Aorta (tissue), 5 donors: ENCODE measurements at places on chromosomes 5 and 9. TPM values are rescaled to one million over a fixed set of nuclear protein-coding genes. Genes with fewer than 3 reads are reported as not detected.

The SPATA31E1 gene
- polyA plus RNA-seq, result not detected

The PCDHB15 gene
- 4.4 TPM for polyA plus RNA-seq

The GPR21 gene
- 3.8 TPM for polyA plus RNA-seq

The TICAM2 gene
- polyA plus RNA-seq, result 3.1 TPM

GRCh38 chr5:137735555-137736284, at the start of gene KLHL3:
TSS of gene KLHL3 (minus strand) at chr5:137736089. CDS start at chr5:137735646, 443 bp downstream.
- no peaks in the 10 kb centered on the region for H3K27me3 ChIP-seq
- H3K27ac ChIP-seq, result no peak within 1 kb of the TSS
- peak; percentile 53 for DNase-seq
- H3K36me3 ChIP-seq, result no peaks in the 10 kb centered on the region
- H3K4me3 ChIP-seq, result peak within 1 kb of the TSS; percentile 81
- peaks cover 6% of the 10 kb centered on the region for H3K4me1 ChIP-seq

DNA sequence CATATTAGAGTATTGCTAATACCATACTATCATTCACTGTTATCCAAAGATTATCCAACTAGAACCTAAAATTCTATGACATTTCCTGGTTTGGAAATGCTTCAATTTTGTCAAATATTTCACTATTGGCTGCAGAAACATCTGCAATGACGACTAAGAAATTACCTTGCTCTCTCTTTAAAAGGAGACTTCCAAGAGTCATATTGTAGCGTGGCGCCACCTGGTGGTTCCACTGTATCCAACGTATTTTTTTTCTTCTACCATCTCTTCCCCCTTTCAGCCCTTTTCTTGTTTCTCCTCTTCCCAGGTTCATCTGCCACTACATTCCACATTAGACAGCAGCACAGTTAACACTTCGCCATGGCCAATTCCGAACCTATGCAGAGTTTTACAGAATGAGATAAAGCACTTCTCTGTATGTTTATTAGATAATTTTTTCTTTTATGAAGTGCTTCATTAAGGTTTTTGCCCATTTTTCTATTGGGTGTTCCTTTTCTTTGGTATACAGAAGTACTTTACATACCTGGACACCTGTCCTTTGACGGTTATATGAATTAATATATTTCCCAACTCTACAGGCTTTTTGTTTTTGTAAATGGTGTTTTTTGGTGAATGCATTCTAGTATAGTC, 153.5 kb downstream of the CDC42SE2 start:
- DNase-seq, result peak; percentile 92
- H3K27me3 ChIP-seq, result no peaks in the 10 kb centered on the region
- no peaks in the 10 kb centered on the region for H3K4me1 ChIP-seq
- no peak overlapping the region for H3K27ac ChIP-seq
- H3K36me3 ChIP-seq, result peaks cover 3% of the 10 kb centered on the region
- no peak overlapping the region for H3K4me3 ChIP-seq

- H3K27me3 ChIP-seq, result no peaks in the 10 kb centered on the region
- no peaks in the 10 kb centered on the region for H3K4me1 ChIP-seq
- DNase-seq, result no peak
- no peak overlapping the region for H3K4me3 ChIP-seq
Observed at GRCh38 chr9:129451089-129451656, 169.7 kb downstream of the C9orf50 start.

- H3K27me3 ChIP-seq, result no peaks in the 10 kb centered on the region
- no peak overlapping the region for H3K27ac ChIP-seq
- H3K4me3 ChIP-seq, result no peak overlapping the region
- no peaks in the 10 kb centered on the region for H3K36me3 ChIP-seq
Observed at GRCh38 chr9:96025995-96026602, 150.6 kb downstream of the ERCC6L2 start.

DNA sequence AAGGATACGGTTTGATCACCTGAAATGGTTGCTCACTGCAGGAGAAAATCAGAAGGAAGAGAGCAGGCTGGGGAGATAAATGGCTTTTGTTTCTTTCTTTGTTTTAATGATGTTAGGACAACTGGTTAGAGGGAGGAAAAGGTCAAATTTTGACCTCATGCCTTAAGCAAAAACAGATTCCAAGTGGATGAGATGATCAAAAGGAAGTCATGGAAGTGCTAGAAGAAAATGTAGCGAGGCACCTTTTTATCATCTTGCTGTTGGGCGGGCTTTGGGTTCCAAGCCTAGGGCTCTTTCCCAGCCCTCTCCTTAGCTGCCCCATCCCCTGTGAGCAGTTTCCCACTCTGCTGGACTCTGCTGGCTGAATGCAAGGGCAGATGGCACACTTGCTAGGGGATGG, 127.9 kb downstream of the ADAMTS2 start:
- H3K27me3 ChIP-seq, result no peaks in the 10 kb centered on the region
- no peak for DNase-seq
- no peaks in the 10 kb centered on the region for H3K36me3 ChIP-seq
- no peak overlapping the region for H3K4me3 ChIP-seq
- no peak overlapping the region for H3K27ac ChIP-seq

GRCh38 chr5:146754621-146755020, 123.9 kb downstream of the PPP2R2B start:
- no peak for DNase-seq
- no peaks in the 10 kb centered on the region for H3K27me3 ChIP-seq
- H3K4me1 ChIP-seq, result peaks cover 4% of the 10 kb centered on the region
- no peaks in the 10 kb centered on the region for H3K36me3 ChIP-seq
- no peak overlapping the region for H3K4me3 ChIP-seq

DNA sequence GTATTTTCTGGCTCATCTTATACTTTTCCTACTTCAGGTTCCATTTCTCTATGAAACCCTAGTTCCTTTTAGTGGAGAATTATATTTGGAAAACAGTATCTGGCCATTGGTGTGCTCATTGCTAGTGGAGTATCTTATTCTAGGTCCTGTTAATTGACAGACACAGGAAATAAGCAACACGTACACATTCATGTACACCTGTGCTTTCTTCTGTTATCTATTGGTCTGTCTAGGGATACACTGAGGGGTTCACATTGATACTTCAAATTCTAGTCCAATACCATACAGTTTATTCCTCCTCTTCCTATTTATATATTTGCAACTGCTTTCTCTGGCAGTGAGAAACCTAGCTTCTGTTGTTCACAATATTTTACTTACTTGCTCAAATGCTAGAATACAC, 110.2 kb downstream of the FER start:
- H3K36me3 ChIP-seq, result no peaks in the 10 kb centered on the region
- H3K27me3 ChIP-seq, result no peaks in the 10 kb centered on the region
- no peak for DNase-seq
- no peak overlapping the region for H3K4me3 ChIP-seq

DNA sequence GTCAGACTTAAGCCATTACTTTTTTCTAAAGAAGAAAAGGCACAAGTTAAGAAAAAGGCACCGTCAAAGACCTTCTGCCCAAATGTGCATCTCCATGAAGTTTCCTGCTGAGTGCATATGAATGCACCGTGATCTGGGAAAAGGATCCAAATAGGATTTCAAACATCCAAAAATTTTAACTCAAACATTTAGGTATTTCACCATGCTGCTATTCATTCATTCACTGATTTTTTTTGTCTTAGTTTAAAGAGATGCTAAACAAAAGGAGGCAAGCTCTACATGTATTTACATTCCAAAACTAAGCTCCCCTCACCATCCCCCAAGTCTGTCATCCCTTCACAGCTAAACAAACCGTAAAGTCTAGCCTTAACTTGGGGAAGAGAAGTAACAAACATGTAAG, 291.9 kb downstream of the ARL15 start:
- H3K4me1 ChIP-seq, result no peaks in the 10 kb centered on the region
- DNase-seq, result no peak
- H3K4me3 ChIP-seq, result no peak overlapping the region
- H3K27me3 ChIP-seq, result no peaks in the 10 kb centered on the region
- H3K27ac ChIP-seq, result no peak overlapping the region
- H3K36me3 ChIP-seq, result no peaks in the 10 kb centered on the region

GRCh38 chr5:175895686-175896102, 24.3 kb downstream of the CPLX2 start:
- H3K4me1 ChIP-seq, result no peaks in the 10 kb centered on the region
- no peaks in the 10 kb centered on the region for H3K27me3 ChIP-seq
- no peak overlapping the region for H3K4me3 ChIP-seq
- no peak for DNase-seq

GRCh38 chr5:120446901-120447300, 17.2 kb upstream of the PRR16 start:
- no peak overlapping the region for H3K27ac ChIP-seq
- H3K4me3 ChIP-seq, result no peak overlapping the region
- no peaks in the 10 kb centered on the region for H3K27me3 ChIP-seq
- H3K36me3 ChIP-seq, result no peaks in the 10 kb centered on the region
- no peak for DNase-seq
- H3K4me1 ChIP-seq, result no peaks in the 10 kb centered on the region

- no peaks in the 10 kb centered on the region for H3K27me3 ChIP-seq
- H3K36me3 ChIP-seq, result peaks cover 16% of the 10 kb centered on the region
- H3K4me1 ChIP-seq, result no peaks in the 10 kb centered on the region
Observed at GRCh38 chr5:154455585-154455984, 9.8 kb downstream of the SAP30L start.

DNA sequence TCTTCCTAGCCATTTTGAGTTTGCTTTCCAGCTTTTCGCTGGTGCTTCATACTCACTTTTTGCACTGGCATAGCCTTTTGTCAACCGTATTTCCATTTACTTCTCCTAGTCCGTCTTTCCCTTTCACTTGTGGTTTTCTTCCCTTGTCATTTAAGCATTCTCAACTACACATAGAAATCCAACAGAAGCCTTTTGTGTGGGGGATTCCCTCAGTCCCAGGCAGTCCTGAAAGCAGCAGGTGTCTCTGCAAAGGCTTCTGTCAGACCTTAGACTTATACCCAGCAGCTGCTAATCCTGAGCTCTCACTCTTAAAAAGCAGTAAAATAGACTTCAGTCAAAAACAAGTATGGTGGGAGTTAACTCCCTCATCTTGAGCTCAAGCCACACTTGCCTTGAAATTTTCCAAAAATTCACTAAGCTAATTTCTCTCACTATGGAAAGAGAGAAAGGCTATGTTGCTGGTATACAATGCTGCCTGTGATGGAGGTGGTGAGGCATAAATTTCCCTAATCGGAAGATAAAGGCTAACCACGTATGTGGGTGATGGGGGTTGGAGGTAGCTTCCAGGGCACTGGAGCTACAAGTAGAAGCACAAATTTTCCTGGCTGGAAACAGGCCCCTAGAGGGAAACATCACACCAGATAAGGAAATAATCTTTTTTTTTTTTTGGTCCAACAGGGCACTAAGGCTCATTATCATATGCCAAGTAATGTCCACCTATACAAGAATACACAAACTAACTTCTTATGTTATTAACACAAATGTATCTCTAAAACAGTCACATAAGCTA, 34.8 kb upstream of the IFNK start:
- H3K4me1 ChIP-seq, result no peaks in the 10 kb centered on the region
- H3K4me3 ChIP-seq, result no peak overlapping the region
- no peak for DNase-seq
- no peak overlapping the region for H3K27ac ChIP-seq
- no peaks in the 10 kb centered on the region for H3K27me3 ChIP-seq

- DNase-seq, result peak; percentile 70
- H3K4me1 ChIP-seq, result no peaks in the 10 kb centered on the region
Observed at GRCh38 chr9:135504262-135505243, 4.1 kb downstream of the MRPS2 start.
